ENCODE measurements at places on chromosomes 4 and X. TPM values are rescaled to one million over a fixed set of nuclear protein-coding genes. Genes with fewer than 3 reads are reported as not detected.

The SPACA5 gene
- total RNA-seq, result not detected

The AADAT gene
- 19.0 TPM for total RNA-seq

The HERC5 gene
- total RNA-seq, result 1.4 TPM

The TCP11X2 gene
- not detected for total RNA-seq

The HPGDS gene
- 0.10 TPM for total RNA-seq

The CXCL3 gene
- total RNA-seq, result not detected

The NMU gene
- total RNA-seq, result 0.65 TPM

The SEC24D gene
- total RNA-seq, result 59.1 TPM

DNA sequence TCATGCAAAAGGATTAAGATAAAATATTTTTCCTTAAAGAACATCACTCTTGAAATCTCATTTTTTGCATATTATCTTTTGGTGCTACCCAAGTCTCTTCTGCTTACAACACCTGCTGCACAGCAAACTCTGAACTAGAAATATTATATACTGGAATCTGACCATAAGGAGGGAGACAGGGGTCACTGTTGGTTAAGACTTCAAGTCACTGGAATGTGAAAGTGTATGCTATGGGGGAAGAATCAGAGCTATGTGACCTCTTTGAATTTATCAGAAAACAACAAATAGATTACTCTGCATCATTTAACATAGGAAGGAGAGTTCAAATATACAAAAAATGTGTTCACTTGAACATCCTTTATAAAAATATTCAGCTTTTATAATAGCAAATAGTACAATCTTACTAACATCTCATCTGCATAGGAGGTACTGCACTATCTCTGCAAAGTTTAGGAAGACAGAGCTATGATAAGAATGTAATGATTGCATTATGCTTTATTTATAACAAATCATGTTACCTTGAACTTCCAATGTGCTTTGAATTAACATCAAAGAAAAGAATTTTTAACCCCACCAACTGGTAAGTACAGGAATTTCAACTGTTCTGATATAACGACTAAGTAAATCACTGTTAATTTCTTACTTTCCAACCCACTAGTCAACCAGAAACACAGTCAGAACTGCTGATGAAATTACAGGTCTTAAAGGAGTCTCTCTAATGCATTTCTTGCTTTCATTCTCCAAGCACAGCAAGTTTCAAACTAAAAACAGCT, 69.8 kb downstream of the ZNF827 start:
- DNase-seq, result no peak

DNA sequence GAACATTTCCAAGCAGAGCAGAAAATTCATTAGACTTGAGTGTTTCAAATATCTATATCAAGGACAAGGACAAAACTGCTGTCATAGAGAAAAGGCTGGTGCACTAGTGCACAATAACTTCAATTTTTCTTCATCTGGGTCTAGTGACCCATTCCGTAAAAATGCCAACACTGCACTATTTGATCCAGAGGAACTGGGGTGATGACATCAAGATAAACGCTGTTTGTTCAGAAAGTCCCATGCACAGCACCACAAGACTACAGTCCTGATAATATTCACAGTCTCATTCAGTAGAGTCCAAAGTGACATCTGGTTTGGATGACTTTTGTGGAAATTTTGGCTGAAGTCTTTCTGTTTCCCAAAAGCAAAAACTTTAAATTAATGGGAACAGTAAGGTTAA, 303.5 kb upstream of the GALNT7 start:
- DNase-seq, result no peak

- no peak for DNase-seq
Observed at GRCh38 chr4:133498149-133498548, 349.1 kb downstream of the PCDH10 start.

DNA sequence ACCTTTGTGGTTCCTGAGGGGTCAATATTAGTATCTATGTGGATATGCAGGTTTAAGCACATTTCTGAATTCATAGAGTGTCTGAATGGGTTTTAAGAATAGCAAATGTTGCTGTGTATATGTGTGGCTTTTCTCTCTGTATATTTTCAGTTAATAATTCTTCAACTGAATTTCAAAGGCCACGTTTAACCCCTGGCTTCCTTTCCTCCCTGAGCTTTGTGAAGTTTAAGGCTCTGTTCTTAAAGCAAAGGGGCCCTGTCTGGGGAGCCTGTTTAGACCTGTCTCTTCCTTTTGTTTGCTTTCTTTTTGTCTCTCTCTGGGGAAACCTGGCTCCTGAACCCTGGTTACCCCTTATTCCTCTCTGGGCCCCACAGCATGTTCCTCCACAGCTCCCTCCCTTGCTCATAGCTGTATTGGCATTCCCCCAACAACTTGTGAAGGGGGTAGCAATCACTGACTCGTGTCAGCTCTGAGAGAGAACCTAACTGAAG, 139.1 kb downstream of the COL4A6 start:
- no peak for DNase-seq

DNA sequence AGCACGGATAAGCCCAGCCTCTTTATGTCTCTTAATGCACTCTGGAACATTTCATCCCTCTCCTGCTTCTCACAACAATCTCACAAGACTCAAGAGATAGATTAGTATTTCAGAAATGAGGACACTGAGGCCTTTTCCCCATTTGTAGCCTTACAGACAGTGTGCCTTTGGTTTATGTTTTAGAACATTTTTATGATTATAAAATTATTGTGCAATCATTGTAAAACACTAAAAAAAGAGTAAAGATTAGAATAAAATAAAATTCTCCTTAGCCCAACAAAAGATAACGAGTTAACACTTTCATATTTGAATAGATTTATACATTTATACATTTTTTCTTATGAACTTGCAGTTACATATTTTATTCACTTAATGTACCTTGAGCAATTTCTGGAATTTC, 748.7 kb downstream of the TRIML1 start:
- DNase-seq, result no peak
